Mammary microvascular endothelial cell (primary cell): ENCODE measurements at places on chromosomes 6 and 20. TPM values are rescaled to one million over a fixed set of nuclear protein-coding genes. Genes with fewer than 3 reads are reported as not detected.

Gene SCRT2
- total RNA-seq = not detected in 2 replicates

Gene HINT3
- total RNA-seq = 10.8 and 10.9 TPM in 2 replicates

Gene MMP24
- total RNA-seq = 0.07 and 0.44 TPM in 2 replicates

Gene SLC22A16
- 1.6 TPM in 1 of 2 replicates, not detected in the other for total RNA-seq

Gene LINC00237
- total RNA-seq = not detected in 2 replicates

Gene TAAR9
- not detected in 2 replicates for total RNA-seq

Gene AURKA
- 47.2 and 57.6 TPM in 2 replicates for total RNA-seq

Gene SEMG1
- total RNA-seq = not detected in 2 replicates

Gene LY6G6C
- total RNA-seq = not detected in 2 replicates

Gene SAYSD1
- 12.2 and 13.9 TPM in 2 replicates for total RNA-seq

Gene MAK
- 0.07 TPM in 1 of 2 replicates, not detected in the other for total RNA-seq

Gene MEP1A
- not detected in 2 replicates for total RNA-seq

Gene TMEM244
- total RNA-seq = not detected in 2 replicates

Gene PAK5
- total RNA-seq = not detected in 2 replicates

Gene SGK1
- total RNA-seq = 196 and 201 TPM in 2 replicates

Gene HM13
- 53.5 and 79.1 TPM in 2 replicates for total RNA-seq

Gene FRK
- under 0.01 TPM in 1 of 2 replicates, not detected in the other for total RNA-seq

Gene GRM1
- not detected in 2 replicates for total RNA-seq

Gene SLC4A11
- total RNA-seq = 3.1 TPM in 2 replicates

Gene TBX18
- 0.25 and 1.1 TPM in 2 replicates for total RNA-seq

Gene ID1
- 965 and 1,004 TPM in 2 replicates for total RNA-seq

Gene RAMACL
- total RNA-seq = 0.20 TPM in 2 replicates

Gene MAP3K5
- total RNA-seq = 10.1 and 12.0 TPM in 2 replicates

Gene SLC35D3
- total RNA-seq = not detected in 2 replicates

Gene SIRT5
- 7.5 and 9.0 TPM in 2 replicates for total RNA-seq

Gene TRIM40
- total RNA-seq = not detected in 2 replicates

Gene HRH3
- not detected in 2 replicates for total RNA-seq

Gene NKX2-2
- total RNA-seq = not detected in 2 replicates

Gene LYRM2
- total RNA-seq = 23.1 and 30.8 TPM in 2 replicates

Gene SIRPB1
- 0.80 TPM in 1 of 2 replicates, not detected in the other for total RNA-seq

Gene COL9A1
- total RNA-seq = not detected in 2 replicates

Gene LGSN
- total RNA-seq = not detected in 2 replicates

Gene PTCRA
- 5.4 TPM in 1 of 2 replicates, not detected in the other for total RNA-seq

Gene DPPA5
- total RNA-seq = not detected in 2 replicates

Gene DEFB124
- total RNA-seq = not detected in 2 replicates

Gene NRN1
- total RNA-seq = 38.7 and 42.9 TPM in 2 replicates

Gene GABRR1
- not detected in 2 replicates for total RNA-seq

Gene EBF4
- total RNA-seq = 0.20 TPM in 1 of 2 replicates, not detected in the other

Gene COL19A1
- total RNA-seq = not detected in 2 replicates

Gene ZNF318
- 7.0 and 8.2 TPM in 2 replicates for total RNA-seq

Gene WASF1
- 5.6 and 7.0 TPM in 2 replicates for total RNA-seq

Gene RALGAPA2
- 31.1 and 33.0 TPM in 2 replicates for total RNA-seq

Gene SRSF12
- 0.10 and 0.13 TPM in 2 replicates for total RNA-seq

Gene LMBRD1
- 12.6 TPM in 2 replicates for total RNA-seq

Gene CRYBG1
- 24.1 and 24.3 TPM in 2 replicates for total RNA-seq

Gene VIP
- 0.15 and 0.53 TPM in 2 replicates for total RNA-seq

Gene ZMYND8
- 15.5 and 16.2 TPM in 2 replicates for total RNA-seq

Gene STMN3
- 1.7 and 3.1 TPM in 2 replicates for total RNA-seq

Gene TUBB2B
- total RNA-seq = 14.3 and 15.9 TPM in 2 replicates

Gene MYO6
- 28.0 and 28.2 TPM in 2 replicates for total RNA-seq

Gene EYA4
- 0.33 TPM in 1 of 2 replicates, not detected in the other for total RNA-seq

Gene TGM2
- 1,162 and 1,324 TPM in 2 replicates for total RNA-seq

Gene DDO
- 0.67 and 0.84 TPM in 2 replicates for total RNA-seq
